ENCODE measurements at places on chromosomes 3 and 15.

DNA sequence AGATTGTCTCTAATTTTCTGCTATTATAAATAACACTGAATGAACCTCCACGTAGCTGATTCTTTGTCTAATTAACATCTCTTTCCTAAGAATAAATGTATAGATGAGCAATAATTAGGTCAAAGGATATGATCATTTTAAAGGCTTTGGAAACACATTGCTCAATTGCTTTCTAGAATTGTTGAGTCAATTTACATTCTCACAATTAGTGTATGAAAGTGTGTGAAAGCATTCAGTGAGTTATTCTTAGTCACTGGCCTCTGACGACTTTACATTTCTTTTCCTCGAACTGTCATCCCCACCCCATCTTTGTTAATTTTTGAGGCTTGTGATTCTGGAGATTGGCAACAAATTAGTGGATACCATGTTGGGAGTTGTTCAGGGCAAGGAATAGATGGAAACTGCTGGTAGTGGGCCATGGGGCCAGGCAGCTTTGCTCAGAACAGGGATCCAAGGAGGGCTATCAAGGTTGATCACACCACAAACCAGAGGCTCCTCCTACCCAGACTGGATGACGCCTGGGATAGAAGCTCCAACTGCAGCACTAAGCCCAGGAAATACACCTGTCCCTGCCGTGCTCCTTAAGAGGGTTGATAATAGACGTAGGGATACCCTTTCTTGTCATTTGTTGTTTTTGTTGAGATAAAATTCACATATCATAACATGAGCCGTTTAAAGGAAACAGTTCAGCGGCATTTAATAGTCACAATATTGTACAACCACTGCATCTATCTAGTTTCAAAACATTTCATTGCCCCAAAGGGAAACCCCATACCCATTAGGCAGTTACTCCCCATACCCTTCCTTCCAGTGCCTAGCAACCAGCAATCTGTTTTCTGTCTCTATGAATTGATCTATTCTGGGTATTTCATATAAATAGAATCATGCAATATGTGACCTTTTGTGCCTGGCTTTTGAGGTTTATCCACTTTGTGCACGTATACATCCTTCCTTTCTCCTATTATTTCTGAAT is 27.9 kb downstream of the EIF1B start:
- no peak for DNase-seq

DNA sequence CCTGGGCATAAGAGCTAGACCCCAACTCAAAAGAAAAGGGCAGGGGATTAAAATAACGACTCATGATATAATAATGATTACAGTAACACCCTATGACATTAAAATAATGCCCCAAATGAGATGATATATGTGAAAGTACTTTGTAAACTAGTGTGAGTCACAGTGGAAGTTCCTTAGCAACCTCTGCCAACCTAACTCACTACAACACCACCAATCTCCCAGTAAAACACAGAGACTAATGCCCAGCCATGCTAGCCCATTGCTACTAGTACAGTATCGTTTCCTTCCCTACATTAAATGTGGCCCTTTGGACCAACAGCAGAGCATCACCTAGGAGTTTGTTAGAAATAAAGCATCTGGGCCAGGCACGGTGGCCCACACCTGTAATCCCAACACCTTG is 11.2 kb upstream of the ADAMTS7 start:
- DNase-seq: no peak

DNA sequence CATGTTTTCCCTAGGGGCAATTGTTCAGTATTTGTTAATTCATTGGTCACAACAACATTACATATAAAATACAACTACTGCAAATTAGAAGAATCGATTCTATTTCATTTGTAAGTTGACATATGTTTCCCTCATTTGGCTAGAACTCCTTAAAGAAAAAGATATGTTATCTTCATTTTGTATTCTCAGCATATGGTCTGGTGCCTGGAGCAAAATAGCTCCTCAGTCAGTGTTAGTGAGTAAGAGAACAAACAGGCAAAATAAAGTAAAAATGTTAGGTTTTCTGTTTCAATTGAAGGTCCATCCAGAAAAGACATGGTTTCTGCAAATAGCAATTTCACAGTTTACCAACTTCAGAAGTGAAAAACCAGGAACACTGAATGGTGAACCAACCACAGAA is 1343.1 kb downstream of the ROBO1 start:
- DNase-seq: no peak

GRCh38 chr3:178127221-178127620 is 409.0 kb upstream of the KCNMB2 start:
- no peak for DNase-seq

- DNase-seq: no peak
These were observed 157.0 kb downstream of the CHST2 start for GRCh38 chr3:143276592-143276991.

GRCh38 chr3:44248152-44248551 is 6.5 kb downstream of the TOPAZ1 start:
- no peak for DNase-seq

GRCh38 chr3:197175503-197175902 is 122.9 kb downstream of the DLG1 start:
- DNase-seq: no peak

DNA sequence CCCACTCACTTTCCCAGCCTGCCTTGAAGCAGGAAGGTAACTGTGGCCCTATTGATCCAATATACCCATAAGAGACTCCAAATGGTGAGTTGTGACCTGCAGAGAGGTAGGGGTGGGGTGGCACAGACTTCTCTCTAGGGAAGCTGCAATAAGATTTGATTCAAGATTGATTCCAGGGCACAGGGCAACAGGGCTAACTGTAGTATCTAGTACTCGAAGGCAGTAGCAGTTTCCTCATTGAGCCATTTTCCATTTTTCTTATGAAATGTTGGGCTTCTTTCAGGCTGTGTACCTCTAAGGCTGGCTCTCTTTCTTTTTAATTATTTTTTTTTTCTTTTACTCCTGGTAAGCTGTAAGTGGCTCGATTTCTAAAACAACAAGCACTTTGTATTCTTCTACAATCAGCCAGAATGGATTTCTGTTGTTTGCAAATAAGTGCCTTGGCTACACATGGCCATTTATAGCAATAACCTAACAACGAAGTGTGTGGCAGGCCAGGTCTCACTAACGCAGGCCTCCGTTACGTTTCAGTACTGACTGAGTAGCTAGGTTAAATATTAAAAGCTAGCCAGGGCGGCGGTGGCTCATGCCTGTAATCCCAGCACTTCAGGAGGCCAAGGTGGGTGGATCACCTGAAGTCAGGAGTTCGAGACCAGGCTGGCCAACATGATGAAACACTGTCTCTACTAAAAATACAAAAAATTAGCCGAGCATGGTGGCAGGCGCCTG is 19.3 kb downstream of the CCDC12 start:
- DNase-seq: no peak

GRCh38 chr15:82532991-82533481 is 7.2 kb downstream of the RPS17 start:
- DNase-seq: no peak

DNA sequence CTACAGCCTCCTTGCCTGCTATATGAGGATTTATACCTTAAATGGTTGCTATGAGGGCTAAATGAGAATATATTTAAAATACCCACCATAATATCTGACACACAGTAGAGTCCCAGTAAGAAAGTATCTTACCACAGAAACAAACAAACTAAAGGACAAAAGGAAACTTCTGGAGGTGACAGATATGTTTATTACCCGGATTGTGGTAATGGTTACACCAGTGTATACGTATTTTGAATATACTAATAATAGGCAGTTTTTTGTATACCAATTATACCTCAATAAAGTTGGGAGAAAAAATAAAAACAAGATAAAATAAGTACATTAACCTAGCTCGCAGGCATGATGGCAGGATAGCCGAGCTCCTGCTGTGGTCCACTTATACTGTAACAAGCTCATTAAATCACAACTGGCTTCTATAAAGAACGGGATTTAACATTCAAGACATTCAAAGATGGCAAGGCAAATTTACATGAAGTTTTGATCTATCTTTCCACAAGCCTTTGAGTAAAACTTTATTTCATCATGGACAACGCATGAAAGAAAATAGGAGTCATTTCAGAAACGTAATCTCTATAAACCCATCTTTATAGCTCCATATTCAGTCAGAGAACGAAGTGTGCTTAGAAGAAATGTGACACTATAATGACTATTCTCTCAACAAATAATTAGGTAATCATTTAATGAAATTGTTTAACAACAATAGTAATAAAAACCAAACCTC is 1.5 kb downstream of the RPN1 start:
- DNase-seq: no peak

DNA sequence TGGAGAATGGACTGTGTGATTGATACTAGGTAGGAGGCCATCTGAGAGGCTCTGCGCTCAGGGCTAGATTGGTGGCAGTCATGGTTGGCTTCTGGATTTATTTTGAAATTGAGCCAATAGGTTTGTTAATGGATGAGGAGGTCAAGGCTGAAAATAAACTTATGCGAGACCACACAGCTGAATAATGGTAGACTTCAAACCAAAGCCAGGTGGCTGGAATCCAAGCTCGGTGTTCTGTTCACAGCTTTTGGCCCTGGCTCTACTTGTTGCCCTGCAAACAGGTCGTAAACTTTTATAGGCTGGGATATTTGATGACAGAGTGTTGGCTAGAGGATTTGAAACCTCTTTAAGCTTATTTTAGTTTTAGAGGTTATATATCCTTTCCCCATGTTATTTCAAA is 160.4 kb downstream of the CHL1 start:
- DNase-seq: no peak

DNA sequence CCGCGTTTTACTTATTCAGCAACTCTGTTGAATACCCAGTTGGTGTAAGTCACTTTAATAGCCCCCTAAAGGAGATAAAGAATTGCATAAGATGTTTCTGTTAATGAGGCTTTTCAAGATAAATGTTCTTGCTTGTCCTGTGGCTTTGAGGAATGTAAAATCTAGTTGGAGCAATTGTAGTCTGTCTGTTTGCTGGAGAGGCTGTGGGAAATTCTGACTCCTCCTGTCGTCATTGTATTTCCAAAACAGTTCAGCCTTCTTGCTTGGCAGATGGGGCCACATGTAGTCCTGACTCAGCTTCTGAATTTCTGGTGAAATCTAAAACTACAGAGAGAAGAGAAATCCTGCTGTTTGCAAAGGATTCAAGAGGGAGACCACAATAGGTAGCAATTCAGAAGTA is 114.4 kb downstream of the RYR3 start:
- no peak for DNase-seq

DNA sequence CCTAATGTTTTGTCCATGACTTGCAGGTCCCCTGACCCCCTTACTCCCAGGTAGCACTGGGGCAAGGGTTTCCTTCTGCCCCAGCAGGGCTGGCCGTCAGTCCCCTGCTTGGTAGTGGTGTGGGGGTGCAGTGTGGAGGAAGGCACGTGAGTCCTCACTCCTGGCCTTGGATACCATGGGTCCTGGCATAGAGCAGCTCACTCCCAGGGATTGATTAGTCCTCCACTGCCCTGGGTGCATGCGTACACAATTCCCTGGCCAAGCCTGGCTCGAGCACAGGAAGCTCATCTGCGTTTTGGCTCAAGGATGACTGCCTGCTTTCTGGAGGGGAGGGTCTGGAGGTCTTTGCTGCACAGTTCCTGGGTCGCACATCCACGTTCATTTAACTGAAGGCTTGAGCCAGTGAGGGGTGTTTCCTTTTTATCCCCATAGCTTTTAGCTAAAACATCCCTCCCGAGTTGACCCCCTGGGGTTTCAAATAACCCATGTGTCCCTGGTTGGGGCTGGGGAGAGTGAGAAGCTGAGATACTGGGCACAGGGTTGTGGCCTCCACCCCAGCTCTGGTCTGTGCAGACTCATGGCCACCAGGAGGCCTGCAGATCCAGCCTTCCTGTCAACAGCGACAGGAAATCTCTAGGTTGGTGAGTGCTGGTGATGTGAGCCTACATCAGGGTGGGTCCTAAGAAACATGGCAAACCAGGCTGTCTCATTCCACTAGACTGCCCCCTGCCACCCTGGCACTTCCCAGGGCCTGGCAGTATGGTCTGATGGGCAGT is 11.5 kb downstream of the HEMK1 start:
- no peak for DNase-seq

DNA sequence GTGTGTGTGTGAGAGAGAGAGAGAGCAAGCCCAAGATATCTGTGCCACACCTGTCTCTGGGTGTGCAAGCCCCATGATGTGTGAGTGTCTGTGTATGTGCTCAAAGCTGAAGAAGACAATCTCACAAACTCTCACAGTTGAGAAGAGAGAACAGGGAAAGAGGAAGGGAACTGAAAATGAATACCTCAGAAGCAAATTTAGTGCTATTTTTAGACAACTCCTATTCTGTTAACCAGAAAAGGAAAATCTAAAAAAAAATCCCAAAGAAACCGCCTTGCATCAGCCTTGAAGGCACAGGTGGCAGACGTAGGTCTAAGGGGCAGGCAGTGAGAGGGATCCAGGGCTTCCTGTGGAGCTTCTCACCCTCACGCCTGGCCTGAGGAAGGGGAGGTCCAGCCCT is 47.8 kb downstream of the ATP2B2 start:
- DNase-seq: no peak

- no peak for DNase-seq
These were observed 15.7 kb downstream of the MEIS2 start for GRCh38 chr15:37084602-37085001.

- DNase-seq: no peak
These were observed 78.3 kb upstream of the ALDH1A3 start for GRCh38 chr15:100801256-100801900.

- DNase-seq: peak; percentile 4
These were observed 1359.8 kb downstream of the ZPLD1 start for GRCh38 chr3:103794656-103795055.

All from Kasumi-1 (cell line).